ENCODE measurements at places on chromosomes 7 and 10.

DNA sequence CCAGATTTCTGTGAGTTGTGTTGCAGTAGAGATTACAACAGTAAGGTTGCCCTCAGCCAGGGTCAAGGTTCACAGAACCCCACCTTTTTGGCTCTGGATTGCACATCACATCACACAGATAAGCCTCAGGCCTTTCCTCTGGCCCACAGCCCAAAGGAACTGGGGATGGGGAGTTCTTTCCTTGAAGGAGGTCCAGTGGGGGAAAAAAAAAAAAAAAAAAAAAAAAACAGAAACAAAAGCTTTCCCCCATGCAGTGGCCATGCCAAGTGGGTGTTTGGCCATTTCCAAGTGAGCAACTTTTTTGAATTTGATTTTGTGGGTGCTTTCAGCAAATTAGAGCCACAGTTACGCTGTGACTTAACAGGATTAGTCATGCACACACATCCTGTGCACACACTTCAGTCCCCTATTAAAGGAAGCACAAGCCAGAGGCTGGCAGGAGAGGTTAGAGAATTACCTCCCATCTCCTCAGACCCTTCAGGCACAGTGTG, 79.3 kb upstream of the NANOS1 start:
- no peak for DNase-seq

DNA sequence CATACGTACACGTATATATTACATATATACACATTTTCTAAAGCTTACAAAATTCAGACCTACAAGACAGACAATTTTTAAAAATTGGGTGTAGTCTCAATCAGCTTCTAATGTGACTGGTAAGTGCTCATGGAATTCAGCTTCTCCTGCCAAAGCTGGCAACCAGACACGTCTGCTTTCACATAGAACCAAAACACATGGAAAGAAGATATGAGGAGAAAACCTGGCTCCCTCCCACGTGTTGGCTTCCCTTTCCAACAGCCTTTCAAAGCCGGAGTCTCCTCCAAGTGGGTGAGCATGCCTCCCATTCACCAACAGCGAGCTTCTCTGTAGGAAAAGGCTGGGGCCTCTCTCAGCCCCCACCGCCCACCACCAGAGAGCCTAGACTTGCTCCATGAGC, 33.4 kb downstream of the CDCA7L start:
- DNase-seq = no peak

GRCh38 chr7:43456200-43456599, 126.7 kb upstream of the STK17A start:
- DNase-seq = no peak

DNA sequence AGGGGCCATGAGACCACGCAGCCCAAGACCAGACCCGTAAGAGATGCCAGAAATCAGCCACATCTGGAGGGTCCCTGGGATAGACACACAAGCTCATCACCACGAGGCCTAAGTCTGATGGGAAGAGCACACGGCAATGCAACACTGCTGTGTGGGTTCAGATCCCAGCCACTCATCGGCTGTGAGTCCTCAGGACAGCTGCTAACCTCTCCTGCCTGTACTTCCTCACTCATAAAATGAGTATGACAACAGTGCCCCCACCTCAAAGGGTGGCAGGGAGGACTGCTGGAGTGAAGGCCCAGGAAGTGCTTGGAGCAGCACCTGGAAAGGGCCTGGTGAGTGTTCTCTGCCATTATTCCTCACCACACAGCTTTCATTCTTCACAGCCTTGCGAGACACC, 60.9 kb downstream of the MAD1L1 start:
- no peak for DNase-seq

GRCh38 chr10:113438652-113439051, 114.2 kb upstream of the HABP2 start:
- no peak for DNase-seq
